ENCODE measurements at places on chromosomes 6 and 20.

GRCh38 chr6:40537446-40537845, 49.7 kb downstream of the LRFN2 start:
- no peak for DNase-seq

DNA sequence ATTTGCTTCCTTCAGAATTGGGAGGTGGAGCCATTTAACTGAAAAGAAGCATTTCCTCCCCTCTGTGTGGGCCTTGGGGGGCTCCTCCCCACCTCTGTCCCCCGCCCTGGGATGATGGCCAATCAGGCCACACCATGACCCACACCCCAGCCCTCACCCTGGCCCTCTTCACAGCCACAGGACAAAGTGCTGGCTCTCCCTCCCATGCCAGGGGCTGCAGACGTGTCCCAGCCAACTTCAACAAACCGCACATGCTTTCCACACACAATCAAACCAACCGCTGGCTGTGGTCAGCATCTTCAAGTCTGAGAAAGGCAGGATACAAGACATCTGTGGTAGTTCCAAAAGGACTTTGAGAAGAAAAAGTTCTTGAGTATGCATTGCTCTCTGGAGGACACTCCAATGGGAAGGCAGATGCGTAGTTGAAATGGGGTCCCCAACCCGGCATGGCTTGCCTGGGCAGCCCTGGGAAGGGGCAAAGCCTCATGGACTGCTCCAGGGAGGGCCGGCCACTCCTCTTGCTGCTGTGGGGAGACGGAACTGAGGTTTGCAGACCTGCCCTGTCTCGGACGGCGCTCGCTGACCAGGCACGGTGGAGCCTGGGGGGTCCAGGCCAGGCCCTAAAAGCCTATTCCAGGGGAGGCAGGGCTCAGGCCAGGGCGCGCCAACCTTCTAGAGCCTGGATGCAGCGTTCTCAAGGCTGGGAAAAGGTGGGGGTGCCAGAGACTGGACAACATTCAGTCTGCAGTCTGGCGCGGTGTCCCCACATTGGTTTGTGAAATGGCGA, 12.2 kb downstream of the TTLL2 start:
- no peak for DNase-seq

- peak; percentile 15 for DNase-seq
These were observed 96.5 kb downstream of the TINAG start for GRCh38 chr6:54404791-54405190.

- DNase-seq = no peak
These were observed 12.2 kb downstream of the SUN5 start for GRCh38 chr20:32991792-32992641.

DNA sequence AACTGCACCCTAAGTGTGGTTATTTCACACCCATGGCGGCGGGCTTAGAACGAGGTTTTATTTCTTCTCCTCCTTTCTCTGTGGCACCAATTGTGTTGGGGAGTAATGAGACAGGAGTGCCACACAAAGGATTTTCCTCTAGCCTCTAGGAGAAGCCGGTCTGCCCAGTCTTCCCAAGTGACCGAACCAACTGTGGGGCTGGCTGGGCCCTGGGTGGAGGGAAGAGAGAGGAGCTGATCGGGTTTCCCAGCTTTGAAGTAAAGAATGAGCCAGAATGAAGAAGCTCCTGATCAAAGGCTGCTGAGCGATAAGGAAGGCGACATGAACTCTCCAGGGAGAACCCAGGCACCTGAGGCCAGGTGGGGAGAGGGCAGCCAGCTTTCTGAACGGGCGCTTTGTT, 616.0 kb upstream of the BTBD3 start:
- no peak for DNase-seq

GRCh38 chr20:11529047-11529446, 388.6 kb upstream of the BTBD3 start:
- DNase-seq = no peak

DNA sequence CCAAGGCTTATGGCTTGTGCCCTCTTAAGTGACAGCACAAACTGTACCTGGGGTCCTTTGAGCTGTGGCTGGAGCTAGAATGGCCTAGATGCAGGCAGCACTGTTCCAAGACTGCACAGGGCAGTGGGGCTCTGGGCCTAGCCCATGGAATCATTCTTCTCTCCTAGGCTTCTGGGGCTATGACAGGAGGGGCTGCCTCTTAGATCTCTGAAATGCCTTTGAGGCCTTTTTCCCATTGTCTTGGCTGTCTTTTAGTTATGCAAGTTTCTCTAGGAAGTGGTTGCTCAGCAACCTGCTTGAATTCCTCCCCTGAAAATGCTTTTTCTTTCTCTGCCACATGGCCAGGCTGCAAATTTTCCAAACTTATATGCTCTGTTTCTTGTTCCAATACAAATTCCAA, 183.4 kb downstream of the WDR27 start:
- no peak for DNase-seq

DNA sequence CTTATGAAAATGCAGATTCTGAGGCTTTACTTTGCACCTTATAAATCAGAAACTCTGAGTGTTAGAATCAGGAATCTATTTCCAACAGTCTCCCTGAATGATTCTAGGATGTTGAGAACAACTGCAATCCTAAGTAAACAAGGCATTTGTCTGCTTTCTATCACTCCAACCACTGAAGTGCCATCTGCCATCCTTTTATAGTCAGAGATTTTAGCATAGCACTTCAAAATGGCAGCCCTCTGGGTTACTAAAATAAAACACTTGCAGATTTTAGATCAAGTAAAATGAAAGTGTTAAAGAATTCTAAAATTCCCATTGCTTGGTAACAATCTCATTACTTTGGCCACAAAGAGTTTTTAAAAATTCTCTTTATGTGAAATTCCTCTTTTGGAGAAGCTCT, 258.9 kb downstream of the CD109 start:
- DNase-seq = no peak

DNA sequence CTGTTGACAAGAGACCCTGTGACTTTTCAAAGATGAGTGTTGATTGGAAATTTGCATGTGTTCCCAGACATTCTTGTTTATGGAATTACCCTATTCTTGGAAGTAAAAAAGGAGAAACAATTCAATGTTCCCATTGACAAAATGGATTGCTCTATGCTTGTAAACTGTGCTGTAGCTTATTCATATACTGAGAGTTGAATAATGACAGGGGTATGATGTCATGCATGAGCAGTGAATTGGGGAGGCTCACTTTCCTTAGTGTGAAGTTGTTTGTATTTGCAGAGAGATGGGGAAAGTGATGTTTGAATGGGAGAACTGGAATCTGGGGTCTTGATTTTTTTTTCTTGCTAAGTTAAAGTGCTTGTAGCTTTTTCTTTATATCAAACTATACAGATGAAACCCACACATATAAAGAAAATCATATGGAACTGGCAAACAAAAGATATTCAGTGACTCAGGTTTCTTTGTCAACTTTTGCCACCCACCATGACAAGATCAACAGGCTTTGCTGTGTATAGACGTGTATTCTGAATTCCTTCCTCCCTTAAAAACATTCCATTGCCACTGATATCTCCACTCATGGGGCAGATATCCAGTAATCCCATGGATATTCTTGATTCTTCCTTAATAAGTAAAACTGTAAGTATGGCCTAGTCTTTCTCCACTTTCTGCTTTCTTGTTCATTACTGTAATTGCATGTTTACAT, 97.8 kb upstream of the JAG1 start:
- DNase-seq = no peak

- no peak for DNase-seq
These were observed 13.1 kb downstream of the RAB23 start for GRCh38 chr6:57209030-57209429.

DNA sequence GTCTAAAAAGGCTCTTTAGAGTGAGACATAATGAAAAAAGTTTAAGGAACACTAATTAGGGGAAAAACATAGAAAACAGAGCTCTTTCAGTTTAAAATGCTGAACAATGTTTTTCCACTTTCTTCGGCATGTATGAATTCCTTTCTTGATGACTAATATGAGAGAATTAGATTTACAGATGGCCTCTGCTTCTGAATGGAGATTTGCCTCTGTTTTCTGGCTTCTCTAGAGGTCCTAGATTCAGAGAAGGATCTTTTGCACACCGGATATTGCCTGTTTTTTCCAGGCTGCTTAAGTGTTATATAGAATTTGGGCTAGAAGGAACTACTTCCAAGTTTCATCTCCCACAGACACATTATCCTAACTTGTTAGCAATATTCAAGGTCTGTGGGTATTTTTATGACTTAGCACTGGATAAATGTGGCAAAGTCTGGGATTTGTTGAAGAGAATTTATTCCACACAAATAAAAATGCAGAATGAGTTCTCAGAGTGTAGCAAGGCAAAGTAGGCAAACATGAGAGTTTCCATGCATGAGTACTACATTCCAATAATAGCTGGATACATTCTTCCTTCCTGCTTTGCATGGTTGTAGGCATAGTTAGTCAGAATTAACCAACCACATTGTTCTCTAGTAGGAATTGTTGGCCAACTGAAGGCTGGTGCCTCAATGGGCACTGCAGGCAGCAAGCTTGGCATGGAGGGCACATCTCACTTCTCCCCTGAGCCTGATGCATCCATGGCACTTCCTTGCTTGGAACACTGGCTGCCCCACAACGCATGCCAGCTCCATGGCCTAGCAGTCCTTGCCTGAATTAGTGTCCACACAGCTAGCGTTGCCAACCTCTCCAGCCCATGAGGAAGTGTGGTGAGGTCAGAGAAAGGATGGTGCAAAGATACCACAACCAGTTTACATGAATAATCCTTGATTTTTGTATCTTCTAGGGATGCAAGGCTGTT, 224.2 kb downstream of the CLIC5 start:
- DNase-seq = peak; percentile 93

GRCh38 chr20:57874141-57874540, 164.3 kb upstream of the PMEPA1 start:
- DNase-seq = no peak

- no peak for DNase-seq
These were observed 70.8 kb upstream of the RNF146 start for GRCh38 chr6:127195833-127196232.

- DNase-seq = peak; percentile 18
These were observed 38.6 kb downstream of the TAF4 start for GRCh38 chr20:62027116-62027515.

GRCh38 chr6:37679539-37680476, 17.9 kb downstream of the MDGA1 start:
- no peak for DNase-seq

GRCh38 chr6:151111670-151112069, 128.1 kb upstream of the AKAP12 start:
- DNase-seq = no peak

GRCh38 chr6:65776332-65776731, 69.3 kb upstream of the EYS start:
- DNase-seq = no peak

DNA sequence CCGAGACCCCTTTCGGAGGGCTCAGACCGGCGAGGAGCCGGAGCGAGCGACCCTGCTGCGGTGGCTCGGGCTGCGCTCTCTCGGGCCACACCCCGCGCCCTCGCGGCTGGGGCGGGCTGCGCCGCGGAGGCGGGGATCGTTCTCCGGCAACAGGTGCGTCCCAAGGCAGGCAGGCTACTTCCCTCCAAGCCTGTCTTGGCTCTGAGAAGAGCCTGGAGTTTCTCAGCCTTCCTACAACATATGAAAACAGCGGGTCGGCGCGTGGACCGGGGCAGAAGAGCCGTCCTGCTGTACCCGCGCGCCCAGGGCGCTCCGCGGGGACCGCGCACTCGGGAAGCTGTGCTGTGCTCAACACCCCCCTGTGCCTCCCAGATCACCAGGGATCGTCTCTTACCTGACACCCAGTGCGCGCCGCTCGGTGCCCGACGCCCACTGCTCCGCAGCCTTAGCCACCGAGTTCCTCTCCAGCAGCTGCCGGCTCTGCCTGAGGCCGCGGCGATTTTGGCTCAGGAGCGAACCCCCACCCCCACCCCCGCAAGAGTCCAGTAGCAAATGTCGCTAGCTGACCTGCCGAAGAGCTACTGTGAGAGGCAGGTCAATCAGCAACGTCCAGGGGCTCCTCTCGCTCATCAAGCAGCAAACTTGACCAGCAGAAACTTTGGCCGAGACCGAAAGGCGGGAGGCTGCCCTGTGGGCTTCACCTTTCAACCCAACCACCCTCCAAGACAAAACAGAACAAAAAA, 3.7 kb upstream of the OLIG3 start:
- DNase-seq = no peak

DNA sequence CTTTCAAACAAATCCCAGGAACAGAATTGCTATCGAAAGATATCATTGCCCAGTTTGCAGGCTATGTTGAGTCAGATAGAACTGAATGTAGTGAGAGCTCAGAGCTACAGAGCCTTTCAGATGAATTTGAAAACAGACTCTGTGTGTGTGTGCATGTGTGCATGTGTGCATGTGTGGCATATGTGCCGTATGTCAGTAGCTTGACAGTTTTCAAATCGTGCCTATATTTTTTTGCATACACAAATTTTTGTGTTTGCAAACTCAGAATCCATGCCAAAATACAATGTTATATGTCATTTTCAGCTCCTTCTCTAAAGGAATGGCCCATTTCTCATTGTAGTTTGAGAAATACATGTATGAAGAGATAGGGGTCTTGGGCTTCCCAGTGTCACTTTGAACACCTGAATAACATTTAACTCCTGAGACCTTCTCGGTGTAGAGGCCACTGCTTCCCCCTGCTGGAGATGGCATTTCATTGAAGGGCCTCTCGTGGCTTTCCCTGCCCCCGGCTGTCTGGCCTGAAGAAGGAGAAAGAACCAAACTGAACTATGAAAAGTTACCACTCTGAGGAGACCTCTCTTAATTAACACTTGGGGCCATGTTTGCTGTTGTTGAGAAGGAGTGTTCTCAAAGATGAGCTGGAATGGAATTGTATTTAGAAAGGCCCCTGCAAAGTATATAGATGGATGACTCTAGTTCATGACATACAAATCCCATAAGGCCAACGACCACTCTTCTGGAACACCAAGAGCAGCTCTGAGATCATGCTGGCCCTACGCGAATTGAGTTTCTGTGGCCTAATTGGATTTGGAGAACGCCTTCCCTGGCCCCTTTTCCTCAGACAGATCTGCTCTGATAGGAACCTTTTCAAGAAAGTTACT, 58.7 kb downstream of the VAPB start:
- peak; percentile 48 for DNase-seq

- no peak for DNase-seq
These were observed 67.5 kb upstream of the STX16 start for GRCh38 chr20:58583586-58583985.

- peak; percentile 71 for DNase-seq
These were observed 412.8 kb downstream of the CDC5L start for GRCh38 chr6:44800171-44800783.

DNA sequence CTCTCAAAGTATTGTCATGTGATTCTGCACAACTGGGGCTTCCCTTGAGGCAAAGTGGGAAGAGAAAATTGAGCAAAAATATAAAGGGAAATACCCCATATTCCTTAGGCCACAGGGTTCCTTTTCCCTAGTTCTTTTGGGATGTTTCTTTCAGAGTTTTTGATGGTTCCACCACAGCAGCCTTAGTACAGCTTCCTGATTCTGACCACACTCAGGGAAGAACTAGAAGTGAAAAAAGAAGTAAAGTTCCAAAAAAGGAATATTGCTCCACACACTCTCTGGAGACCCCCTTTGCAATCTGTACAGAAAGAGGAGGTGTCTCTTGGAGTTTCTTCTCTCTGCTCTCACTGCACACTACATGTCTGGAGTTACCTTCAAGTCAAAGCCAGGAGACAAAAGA, 27.9 kb upstream of the HLA-DQA2 start:
- DNase-seq = no peak

Measured in AG10803 (cell line).